G401 (cell line): ENCODE measurements at places on chromosomes 13 and 19.
A peak's percentile ranks its signal among the peaks of the same experiment; 100 is the strongest.

- peak; percentile 41 for DNase-seq
Observed at GRCh38 chr13:75258159-75258782, 223.7 kb downstream of the TBC1D4 start.

GRCh38 chr13:99415851-99416331 lies 85.4 kb upstream of the TM9SF2 start:
- DNase-seq = no peak

- no peak for DNase-seq
Observed at GRCh38 chr13:40120781-40121180, 465.3 kb downstream of the COG6 start.

DNA sequence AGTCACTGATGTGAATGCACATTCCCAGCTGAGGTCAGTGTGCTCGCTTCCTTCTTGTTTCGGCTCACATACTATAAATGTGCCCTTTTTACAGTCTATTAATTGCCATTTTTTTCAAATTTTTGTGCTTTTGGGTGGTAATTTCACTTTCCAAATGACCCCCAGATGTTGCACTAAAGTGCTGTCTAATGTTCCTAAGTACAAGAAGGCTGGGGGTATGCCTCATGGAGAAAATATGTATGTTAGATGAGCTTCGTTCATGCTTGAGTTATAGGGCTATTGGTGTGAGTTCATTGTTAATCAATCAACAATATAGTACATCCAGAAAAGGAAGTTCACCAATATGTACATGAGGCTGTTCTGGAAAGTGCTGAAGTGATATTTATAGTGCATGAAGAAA lies 84.7 kb downstream of the KL start:
- no peak for DNase-seq

DNA sequence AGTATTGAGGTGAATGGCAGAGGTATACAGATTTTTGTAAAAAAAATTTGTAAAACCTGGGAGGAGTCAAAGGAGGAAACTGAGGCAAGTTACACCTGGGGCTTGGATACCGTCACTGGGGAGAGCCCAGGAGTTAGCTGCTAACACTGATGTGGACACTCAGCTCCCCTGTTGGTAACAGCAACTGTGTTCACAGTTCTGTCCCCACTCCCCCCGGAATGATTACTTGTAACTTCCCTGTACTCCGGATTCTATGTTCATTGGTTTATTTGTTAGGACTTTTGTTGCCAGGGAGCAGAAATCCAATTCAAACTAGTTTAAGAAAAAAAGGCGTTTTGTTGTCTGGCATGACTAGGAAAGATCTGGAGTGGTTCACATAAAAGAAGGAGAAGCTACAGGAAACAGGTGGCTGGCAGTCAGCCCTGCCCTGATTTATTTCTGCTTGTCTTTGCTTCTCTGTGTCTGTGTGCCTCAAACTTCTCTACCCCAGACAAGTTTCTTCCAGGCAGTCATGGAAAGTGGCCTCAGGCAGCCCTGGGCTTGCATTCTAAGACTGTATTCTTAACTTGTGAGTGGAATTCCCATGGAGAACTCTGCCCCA lies 2.3 kb upstream of the GPR12 start:
- no peak for DNase-seq

- DNase-seq = no peak
Observed at GRCh38 chr13:23771552-23771951, 117.6 kb downstream of the MIPEP start.

- no peak for DNase-seq
Observed at GRCh38 chr19:38209152-38209551, 14.9 kb downstream of the DPF1 start.

GRCh38 chr13:92054389-92054788 lies 656.0 kb downstream of the GPC5 start:
- no peak for DNase-seq

DNA sequence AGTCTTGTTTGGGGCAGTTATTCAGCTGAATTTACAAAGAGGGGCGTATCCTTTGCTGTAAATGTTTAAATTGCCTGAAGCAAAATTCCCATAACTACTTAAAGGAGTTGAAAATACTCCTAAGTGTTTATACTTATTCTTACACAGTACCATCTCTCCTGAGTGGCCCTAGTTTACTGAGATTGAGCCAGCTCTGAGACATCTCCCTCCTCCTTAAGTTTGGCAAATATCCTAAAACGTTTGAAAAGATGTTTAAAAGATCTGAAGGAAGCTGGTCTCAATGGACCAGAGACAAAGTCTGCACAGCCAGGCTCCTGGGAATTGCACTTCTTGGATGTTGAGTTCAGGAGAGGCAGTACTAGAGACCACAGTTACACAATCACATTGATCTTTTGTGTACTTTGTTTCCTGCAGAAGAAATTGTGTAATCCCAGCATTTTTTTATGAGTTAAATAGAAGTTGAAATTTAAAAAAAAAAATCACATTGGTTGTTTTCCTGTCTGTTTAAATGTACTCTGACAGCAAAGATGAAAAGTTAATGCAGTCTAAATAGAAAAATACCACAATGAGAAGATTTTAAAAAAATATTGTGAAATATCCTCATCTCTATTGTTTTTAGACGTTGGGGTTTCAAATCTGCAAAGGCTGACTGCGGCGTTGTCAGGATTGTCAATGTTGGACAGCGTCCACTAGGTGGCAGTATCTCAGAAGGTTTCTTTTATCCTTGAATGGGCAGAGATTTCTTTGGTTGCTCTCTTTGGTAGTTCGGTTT lies 20.7 kb downstream of the TNFSF11 start:
- peak; percentile 64 for DNase-seq

GRCh38 chr19:18156841-18157464 lies 4.0 kb downstream of the PIK3R2 start:
- DNase-seq = peak; percentile 70

DNA sequence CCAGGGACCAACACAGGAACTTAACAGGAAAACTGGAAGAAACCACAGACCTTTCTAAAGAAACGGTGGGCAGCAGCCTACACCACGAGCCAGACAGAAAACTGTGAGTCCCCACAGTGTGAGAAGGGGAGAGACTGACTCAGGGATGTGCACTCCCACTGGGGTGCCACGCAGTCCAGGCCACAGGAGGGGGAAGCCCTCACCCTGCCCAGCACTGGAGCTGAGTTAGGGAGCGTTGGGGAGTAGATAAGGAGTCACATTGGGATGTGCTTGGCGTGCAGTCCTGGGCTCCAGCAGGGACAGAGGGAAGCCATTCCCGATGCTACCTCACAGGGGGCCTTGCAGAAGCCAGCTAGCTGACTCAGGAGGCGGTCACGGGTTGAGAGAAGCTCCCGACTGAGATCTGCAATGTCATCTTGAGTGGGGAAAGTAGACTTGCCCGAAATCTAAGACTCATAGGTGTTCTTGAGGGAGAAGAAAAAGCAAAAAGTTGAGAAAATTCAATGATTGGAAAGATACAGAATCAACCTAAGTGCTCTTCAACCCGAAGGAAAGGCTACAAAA lies 17.3 kb downstream of the SIGLEC8 start:
- DNase-seq = no peak

GRCh38 chr13:78816154-78816553 lies 157.2 kb upstream of the OBI1 start:
- DNase-seq = no peak

- DNase-seq = no peak
Observed at GRCh38 chr19:10553943-10554381, 10.3 kb downstream of the ATG4D start.

GRCh38 chr19:19548915-19549759 lies 11.1 kb downstream of the CILP2 start:
- DNase-seq = no peak

GRCh38 chr19:45095496-45096413 lies 2.8 kb downstream of the PPP1R37 start:
- DNase-seq = no peak

- DNase-seq = peak; percentile 22
Observed at GRCh38 chr13:28494778-28495537, at the start of gene FLT1. Gene FLT1 (minus strand): TSS chr13:28495128. CDS start chr13:28494843, 285 bp downstream.

DNA sequence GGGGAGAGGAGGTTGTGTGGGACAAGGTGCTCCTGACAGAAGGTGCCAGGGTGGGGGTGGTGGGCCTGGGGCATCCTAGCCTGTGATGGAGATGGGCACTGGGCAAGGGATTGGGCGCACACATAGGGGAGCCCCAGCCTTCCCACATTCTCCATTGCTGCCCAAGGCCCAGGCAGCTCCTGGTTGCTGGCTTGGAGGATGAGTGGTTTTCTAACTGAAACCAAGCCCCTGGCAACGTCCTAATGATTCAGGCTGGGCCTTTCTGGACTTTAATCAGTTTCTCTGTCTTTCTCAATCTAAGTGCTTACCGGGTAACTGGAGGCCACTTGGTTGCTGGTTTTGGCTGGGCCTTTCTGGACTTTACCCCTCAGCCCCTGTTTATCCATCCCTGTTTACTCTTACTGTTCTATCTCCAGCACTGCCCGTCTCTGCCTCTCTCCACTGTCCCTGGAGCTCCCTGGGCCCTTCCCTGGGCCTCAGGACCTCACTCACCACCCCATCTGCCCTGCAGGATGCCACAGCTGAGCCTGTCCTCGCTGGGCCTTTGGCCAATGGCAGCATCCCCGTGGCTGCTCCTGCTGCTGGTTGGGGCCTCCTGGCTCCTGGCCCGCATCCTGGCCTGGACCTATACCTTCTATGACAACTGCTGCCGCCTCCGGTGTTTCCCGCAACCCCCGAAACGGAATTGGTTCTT lies 354 bp downstream of the CYP4F3 start:
- DNase-seq = no peak

- no peak for DNase-seq
Observed at GRCh38 chr13:92574499-92574898, 652.1 kb upstream of the GPC6 start.

DNA sequence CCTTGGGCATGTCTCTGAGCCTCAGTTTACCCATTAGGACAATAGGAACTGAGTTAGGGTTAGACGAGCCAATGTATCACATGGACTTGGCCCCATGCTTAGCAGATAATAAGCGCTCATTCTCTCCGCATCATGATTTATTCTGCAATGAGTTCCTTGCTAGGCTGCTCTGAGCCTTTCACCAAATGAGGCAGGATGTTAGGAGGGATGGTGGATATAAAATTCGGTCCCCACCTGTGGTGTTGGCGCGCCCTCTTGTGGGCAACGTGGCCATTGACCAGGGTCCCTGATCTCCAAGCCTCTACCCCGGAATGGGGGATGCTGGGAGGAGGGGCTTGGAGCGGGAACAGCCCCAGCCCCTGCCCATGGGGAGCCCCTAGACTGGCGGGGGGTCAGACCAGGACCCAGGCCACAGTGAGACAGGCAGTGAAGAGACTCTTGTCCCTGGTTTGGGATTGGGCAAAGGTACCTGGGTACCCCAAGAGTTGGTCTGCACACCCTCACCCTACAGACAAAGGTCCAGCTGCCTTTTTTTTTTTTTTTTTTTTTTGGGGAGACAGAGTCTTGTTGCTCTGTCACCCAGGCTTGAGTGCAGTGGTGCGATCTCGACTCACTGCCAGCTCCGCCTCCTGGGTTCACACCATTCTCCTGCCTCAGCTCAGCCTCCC lies 43.9 kb downstream of the CERS4 start:
- DNase-seq = peak; percentile 85

- no peak for DNase-seq
Observed at GRCh38 chr13:111017755-111018459, 97.2 kb upstream of the ARHGEF7 start.

GRCh38 chr13:37416291-37417059 lies 182.1 kb downstream of the POSTN start:
- no peak for DNase-seq

GRCh38 chr19:13097463-13098258 lies 5.0 kb downstream of the LYL1 start:
- no peak for DNase-seq

- DNase-seq = no peak
Observed at GRCh38 chr19:32998722-32999121, 26.7 kb downstream of the FAAP24 start.

DNA sequence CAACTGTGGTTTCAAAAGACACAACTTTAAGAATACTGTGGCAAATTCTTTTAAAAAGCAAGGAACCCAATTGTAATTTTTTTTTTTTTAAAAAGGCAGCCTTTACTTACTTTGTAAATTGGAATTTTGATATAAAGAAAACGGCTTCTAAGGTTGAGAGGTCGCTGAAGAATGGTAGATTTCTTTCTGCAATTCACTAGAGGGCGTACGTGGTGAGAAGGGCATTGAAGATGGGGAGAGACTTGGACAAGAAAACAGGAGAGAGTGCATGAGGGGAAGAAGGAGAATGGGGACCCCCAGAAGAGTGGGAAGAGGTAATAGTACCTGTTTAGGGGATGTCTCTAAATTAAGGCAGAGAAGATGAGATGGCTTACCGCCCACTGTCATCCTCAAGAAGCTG lies 33.5 kb upstream of the PABPC3 start:
- DNase-seq = no peak

DNA sequence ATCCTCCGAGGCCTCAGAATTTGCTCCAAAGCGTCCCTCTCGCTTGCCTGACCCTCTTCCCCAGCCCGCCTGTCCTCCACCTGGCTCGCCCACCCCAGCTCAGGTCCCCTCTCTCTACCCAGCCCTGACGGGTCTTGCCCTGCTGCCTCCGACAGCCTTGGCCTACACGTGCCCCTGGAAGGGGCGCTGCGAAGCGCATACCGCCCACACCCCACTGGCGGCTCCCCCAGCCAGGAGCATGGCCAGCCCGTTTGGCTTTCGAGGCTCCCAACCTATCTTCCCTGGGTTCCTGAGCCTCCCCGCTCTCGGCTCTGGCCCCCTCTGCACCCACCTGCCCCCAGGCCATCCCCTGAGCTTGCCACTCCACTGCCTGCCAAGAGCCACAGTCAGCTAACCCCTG lies 4.5 kb downstream of the XAB2 start:
- no peak for DNase-seq

DNA sequence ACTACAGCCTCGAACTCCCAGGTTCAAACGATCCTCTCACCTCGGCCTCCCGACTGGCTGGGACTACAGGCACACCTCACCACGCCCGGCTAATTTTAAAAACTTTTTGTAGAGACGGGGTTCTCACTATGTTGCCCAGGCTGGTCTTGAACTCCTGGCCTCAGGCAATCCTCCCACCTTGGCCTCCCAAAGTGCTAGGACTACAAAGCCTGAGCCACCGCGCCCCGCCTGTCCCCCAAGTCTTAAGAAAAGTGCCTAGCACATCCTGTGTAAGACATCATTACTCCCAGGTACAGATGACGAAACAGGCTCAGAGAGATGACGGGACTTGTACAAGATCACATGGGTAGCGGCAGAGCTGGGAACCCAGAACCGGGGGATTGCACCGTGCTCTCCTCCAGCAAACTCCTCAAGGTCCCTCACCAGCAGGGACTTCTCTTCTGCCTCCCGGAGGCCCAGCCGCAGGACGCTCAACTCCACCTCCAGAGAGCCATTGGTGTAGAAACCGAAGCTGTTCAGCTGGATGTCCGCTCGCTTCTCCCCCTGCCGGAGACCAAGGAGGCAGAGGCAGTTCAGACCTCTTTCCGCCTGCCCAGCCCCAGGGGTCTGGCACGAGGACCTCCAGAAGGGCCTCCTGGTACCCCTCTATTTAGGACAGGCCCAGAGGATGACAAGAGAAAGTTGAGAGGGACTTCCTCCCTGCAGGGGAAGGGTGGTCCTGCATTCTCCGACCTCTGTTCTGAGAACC lies 1.0 kb downstream of the GPR108 start:
- DNase-seq = peak; percentile 78

DNA sequence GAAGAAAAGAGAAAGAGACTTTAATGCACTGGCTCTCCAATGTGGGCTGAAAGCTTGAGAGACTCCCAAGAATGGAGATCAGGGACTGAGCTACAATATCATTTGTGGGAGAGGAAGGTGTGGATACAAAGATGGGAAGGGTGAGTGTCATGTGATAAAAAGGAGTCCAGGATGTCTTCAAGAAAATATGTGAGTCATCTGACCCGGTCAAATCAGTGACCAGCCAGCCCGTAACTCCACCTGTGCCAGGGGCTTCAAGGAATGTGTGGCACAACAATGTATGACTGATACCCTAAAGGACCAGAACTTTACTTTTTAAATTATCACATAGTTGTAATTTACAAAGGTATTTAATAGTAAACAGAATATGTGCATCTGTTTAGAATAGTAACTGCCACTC lies 97.2 kb downstream of the DOCK9 start:
- no peak for DNase-seq
